ENCODE measurements at places on chromosomes 12 and 14.

DNA sequence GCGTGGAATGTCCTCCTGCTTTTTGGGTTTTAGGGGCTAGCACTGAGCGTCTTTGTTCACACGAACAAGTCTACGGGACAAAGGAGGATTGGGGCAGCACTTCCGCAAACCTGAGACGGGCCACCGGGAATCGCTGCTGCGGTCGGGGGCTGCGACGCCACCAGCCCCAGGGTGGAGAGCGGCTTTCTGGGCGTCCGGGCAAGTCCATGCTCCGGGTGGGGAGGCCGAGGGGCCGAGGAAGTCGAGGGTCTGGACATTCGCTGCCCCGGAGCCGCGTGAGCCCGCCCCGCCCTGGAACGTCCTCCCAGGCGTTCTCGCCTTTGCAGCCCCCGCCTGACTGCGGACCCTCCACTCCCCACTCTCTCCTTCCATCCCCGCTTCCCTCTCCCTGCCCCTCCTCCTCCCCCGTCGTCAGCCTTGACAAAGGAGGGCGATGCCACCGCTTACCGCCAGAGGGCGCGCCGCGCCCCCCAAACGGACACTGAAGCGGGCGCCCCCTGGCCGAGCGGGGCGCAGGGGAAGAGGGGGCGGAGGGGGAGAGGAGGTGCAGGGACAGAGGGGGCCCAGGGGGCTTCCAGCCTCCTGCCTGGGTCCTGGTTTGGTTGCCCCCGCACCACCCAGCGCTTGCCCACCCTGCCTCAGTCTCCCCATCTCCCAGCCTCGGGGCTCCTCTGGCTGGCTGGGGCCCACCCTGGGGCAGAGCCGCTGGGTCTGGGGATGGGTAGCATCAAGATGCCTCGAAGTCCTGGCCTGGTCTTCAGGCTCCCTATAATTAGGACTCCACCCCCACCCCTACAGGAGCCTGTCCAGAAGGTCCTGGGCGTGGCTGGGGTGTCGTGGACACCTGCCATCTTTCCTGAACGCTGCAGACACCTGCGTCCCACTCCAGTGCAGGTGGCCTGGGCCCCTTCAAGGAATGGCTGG lies 39.1 kb upstream of the INF2 start:
- DNase-seq: peak; percentile 75

DNA sequence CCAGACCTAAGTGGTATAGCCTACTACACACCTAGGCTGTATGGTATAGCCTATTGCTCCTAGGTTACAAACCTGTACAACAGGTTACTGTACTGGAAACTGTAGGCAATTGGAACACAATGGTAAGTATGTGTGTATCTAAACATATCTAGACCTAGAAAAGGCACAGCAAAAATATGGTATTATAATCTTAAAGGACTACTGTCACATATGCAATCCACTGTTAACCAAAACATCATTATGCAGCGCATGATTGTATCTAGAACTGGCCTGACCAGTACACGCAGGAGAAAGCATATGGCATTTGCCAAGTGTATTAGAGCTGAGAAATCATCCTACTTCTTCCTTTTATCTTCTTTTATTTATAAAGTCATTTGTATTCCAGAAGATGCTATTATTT lies 75.5 kb downstream of the SLC8A3 start:
- no peak for DNase-seq

DNA sequence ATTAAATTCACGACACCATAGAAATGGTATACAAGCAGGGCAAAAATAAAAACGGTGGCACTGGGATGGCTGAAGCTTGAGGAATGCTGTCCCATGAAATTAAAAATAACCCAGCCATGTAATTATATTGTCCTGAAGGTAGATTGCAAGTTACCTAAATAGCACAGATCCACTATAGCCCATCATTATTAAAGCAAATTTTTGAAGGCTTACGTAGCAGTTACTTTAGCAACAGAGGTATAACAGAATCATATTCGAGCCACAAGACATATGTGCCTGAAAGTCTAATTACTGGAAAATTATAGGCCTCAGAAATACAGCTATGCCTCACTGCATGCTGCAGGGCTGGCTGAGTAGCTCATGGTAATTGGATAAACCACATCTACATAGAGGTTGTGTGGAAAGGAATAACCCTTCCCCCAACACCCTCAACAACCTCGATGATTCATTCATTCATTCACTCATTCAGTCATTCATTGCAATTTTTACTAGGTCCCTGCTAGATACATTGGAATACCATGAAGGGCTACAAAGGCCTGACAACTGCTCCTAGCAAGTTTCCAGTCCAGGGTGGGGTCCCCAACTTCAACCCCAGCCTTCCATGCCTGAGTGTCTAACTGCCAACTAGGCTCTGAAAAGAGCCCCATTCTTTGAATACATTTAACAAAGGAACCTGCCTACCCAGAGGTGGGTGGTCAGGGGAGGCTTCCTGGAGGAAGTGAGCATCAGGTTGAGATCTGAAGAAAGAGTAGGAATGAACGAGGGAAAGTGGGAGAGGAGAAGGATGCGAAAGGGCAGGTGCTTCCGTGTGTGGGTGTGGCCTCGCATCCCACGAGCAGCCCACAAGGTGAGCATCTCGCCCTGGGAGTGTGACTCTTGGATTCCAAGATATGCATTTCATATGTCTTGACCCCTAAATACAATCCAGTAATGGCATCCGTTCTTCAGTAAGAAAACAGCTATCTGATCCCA lies 18.0 kb upstream of the CMKLR1 start:
- DNase-seq: no peak

- DNase-seq: no peak
These were observed 18.2 kb downstream of the BICDL1 start for GRCh38 chr12:120007272-120007671.

DNA sequence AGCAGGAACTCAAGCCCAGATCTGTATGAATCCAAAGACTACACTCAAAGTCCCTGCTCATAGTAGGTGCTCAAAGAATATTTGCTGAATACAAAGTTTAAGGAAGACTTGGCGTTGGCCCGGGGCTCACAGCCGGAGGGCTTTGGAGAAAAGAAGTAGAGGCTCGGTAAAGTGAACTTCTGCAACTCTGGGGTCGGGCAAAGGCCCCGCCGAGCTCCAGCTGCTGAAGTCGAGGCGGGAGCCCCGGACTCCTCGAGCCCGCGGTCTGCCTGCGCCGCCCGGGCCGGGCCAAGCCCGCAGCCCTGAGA lies 335 bp downstream of the GCN1 start:
- no peak for DNase-seq

DNA sequence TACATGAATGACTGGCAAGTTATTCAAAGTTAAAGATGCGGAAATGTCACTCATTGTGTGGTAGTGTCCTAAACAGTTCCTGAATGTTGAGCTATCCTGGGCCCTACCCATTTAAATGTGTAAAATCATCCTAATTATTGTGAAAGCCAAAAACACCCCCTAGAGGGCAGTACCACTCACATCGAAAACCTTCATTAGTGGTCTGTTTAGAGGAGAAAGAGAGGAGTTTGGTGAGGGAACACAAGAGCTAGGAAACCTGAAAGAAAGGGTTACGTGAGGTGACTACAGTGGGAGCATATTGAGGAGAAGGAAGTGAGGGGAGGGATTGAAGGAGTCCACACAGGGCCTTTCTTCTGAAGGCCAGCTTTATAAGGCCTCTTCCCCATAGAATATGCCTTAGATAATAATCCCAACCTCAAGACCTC lies 2.5 kb upstream of the TEP1 start:
- no peak for DNase-seq

DNA sequence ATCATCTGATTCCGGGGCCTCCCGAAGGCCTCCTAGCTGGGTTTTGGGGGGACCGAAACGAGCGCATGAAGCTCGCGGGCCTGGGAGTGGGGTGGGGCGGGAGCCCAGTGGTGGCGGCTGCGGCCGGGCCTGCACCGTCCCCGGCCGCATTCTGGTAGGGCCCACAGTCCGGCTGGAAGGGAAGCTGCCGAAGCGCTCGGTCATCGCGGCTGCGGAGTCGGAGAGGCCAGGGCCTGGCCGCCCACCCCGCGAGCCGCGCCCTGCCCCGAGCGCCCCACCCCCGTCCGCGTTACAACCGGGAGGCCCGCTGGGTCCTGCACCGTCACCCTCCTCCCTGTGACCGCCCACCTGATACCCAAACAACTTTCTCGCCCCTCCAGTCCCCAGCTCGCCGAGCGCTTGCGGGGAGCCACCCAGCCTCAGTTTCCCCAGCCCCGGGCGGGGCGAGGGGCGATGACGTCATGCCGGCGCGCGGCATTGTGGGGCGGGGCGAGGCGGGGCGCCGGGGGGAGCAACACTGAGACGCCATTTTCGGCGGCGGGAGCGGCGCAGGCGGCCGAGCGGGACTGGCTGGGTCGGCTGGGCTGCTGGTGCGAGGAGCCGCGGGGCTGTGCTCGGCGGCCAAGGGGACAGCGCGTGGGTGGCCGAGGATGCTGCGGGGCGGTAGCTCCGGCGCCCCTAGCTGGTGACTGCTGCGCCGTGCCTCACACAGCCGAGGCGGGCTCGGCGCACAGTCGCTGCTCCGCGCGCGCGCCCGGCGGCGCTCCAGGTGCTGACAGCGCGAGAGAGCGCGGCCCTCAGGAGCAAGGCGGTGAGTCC lies at the start of gene KLC1:
KLC1 (plus strand) TSS at position 528 of the 819 bp plus-strand sequence. CDS start 25,354 bp downstream, outside the sequence.
- no peak for DNase-seq

DNA sequence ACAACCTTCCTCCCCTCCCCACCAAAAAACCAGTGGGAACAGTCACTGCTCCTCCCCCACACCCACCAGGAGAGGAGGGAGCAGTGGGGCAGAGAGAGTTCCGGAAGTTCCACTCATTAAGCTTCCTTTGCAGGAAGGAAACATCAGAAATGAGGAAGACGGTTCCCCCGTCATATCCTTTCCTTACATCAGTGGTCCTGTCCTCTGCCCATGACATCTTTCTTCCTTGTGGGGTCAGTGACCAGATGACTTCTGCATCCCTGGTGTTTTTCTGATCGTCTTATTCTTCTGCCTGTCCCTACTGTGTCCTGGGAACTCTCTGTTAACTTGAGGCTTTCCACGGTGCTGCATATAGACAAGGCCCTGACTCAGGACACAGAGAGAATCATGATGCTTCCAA lies 40.8 kb upstream of the SPTLC2 start:
- DNase-seq: no peak

- no peak for DNase-seq
These were observed 59.5 kb downstream of the GALNT4 start for GRCh38 chr12:89464974-89465592.

DNA sequence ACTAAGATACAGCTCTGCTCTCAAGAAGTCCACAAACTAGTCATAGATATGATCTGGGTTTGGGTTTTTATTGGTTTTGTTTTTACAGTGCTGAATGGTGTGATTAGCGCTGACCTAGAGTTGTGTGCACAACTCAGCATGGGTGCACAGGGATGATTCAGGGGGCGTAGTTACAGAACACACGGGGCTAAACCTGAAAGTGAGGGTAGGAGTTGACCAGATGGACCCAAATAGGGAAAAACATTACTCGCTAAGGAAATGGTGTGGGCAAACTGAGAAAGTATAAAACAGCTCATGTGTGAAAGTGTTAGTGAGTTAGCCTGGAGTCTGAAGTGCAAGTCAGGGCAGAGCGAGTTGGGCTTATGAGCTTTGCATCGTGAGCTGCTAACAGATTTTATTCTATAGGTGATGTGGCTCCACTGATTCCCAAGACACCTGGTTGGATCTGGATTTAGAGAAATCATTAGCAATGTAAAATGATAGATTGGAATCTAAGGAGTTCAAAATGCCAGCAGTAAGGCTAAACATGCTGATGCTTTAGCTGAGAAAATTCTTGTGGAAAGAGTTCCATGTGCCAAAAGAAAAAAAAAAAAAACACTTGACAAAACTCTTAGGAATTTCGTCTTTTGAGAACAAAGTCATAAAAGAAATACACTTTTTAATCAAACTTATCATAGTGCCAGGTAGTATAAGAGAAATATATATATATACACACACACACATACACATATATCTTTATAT lies 134.9 kb downstream of the SLC5A8 start:
- no peak for DNase-seq

- DNase-seq: no peak
These were observed 873 bp upstream of the GSC start for GRCh38 chr14:94770815-94771157.

DNA sequence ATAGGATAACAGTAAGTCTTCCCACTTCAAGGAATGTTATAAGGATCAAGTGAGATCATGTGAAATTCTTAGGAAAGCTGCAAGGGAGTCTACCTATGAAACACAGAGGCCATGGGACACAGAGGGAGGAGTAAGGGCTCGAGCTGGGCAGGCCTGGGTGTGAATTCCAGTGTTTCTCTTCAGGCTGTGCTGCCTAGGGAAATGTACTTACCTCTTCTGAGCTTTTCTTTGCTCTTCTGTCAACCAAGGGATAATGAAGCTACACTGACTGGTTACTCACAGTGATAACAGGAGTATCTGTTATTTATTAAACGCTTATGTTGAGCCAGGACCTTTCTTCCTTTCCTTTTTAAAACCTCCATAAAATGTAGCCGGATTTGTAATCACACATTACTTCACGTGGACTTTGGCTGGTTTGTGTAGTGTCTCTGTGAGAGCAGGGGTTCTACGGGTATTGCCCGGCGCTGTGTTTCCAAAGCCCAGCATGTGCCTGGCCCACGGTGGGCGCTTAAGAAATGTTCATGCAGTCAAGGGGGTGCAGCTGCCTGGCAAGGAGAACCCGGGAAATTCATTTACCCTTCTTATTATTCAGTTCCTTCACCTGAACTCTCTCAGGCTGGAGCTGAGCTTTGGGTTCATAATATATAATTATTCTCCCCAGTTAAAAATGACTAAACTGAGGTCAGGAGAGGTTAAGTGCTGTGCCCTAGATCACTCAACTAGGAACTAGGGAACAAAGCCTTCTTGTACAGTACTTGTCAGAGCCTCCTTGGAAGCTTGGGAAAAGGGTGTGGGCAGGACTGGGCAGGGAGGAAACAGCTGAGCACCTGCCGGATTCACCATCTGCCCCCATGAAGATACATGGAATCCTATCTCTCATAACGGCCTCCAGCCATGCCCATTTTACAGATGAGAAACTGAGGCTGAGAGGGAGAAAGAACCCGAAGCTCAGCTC lies 214.2 kb downstream of the CACNA1C start:
- no peak for DNase-seq
